ENCODE measurements at places on chromosomes 16 and 17.

GRCh38 chr17:1934901-1935300, 90.2 kb downstream of the RTN4RL1 start:
- ATAC-seq: no peak

- no peak for ATAC-seq
Observed at GRCh38 chr17:40178021-40178601, 841 bp downstream of the RAPGEFL1 start.

GRCh38 chr16:67228905-67229304, 2.0 kb downstream of the TMEM208 start:
- ATAC-seq: no peak

GRCh38 chr17:1710807-1711553, 803 bp upstream of the TLCD2 start:
- no peak for ATAC-seq

- ATAC-seq: peak; percentile 99
Observed at GRCh38 chr16:15650019-15650697, at the start of gene NDE1. Gene NDE1 (plus strand): TSS chr16:15650245. CDS start chr16:15664779, 14,534 bp downstream.

- ATAC-seq: peak; percentile 50
Observed at GRCh38 chr17:76598004-76598439, 12.4 kb upstream of the ST6GALNAC2 start.

- no peak for ATAC-seq
Observed at GRCh38 chr17:45873728-45874127, 20.6 kb upstream of the MAPT start.

DNA sequence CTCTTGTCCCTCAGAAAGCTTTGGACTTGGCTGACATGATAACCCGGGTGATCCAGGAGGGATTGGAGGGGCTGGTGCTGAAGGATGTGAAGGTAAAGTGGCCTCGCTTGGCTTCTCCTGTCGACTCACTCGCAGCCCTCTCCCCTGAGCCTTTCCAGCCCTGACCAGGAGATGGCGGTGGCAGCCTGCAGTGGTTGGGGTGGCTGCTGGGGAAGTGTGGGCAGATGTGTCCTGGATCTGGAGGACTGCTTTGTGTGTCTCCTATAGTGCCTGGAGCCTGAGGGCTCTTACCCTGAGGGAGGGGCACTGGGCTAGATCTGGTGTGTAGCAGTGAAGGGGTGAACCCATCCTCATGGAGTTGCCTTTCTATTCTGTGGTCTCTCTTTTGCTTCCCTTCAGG, 17.9 kb downstream of the LIG3 start:
- peak; percentile 75 for ATAC-seq
